ENCODE measurements at places on chromosomes 11 and 22. TPM values are rescaled to one million over a fixed set of nuclear protein-coding genes. Genes with fewer than 3 reads are reported as not detected.

Gene SMTNL1
- not detected for polyA plus RNA-seq

Gene MS4A15
- polyA plus RNA-seq = not detected

GRCh38 chr11:82998697-82999096 is 73.0 kb downstream of the RAB30 start:
- H3K27ac ChIP-seq = no peak overlapping the region
- no peaks in the 10 kb centered on the region for H3K4me1 ChIP-seq
- H3K27me3 ChIP-seq = no peaks in the 10 kb centered on the region

Gene BLID
- polyA plus RNA-seq = not detected

Gene FAM111B
- polyA plus RNA-seq = not detected
